ENCODE measurements at places on chromosomes 6 and 20.

GRCh38 chr6:7692453-7692784 is 33.5 kb upstream of the BMP6 start:
- DNase-seq, result peak; percentile 51

DNA sequence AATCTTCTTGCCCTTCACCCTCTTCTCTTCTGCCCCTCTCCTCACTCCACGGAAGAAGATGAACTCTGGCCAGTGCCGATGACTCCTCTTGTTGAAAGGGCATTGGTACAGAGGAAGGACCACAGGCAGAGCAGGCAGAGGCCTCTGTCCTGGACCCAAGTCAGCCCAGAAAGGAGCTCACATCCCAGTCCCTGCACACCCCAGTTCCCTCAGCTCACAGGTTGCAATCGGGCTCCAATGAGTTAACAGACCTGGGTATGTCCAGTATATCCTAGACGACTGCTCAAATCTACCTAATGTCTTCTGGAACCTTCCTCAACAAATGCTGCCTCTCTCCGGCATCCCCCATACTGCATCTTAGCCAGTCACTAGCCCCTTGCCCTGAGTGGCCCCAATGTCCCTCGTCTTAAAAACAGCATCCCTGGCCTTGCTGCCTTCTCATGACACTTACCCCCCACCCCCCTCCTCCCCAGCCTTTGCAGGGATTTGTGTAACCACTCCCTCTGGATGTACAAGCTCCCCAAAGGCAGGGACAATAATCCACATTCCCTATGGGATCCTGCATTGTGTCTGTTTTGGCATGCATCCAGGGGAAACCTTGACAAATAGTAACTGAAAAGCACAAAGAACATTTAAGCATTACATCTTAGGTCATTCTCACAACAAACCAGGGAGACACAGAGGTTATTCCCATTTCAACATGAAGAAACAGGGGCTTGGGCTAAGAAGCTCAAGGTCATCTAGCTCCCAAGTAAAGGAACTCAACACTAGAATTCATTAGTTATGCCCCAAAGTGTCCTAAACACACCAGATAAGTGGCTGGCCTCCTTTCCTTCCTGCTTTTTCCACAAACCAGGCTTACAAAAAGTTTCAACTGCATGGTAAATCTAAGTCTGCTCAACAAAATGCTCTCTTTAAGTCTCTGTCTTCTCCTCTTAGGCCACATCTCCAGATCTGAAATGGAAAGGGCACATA is 45.1 kb downstream of the TRERF1 start:
- DNase-seq, result no peak

DNA sequence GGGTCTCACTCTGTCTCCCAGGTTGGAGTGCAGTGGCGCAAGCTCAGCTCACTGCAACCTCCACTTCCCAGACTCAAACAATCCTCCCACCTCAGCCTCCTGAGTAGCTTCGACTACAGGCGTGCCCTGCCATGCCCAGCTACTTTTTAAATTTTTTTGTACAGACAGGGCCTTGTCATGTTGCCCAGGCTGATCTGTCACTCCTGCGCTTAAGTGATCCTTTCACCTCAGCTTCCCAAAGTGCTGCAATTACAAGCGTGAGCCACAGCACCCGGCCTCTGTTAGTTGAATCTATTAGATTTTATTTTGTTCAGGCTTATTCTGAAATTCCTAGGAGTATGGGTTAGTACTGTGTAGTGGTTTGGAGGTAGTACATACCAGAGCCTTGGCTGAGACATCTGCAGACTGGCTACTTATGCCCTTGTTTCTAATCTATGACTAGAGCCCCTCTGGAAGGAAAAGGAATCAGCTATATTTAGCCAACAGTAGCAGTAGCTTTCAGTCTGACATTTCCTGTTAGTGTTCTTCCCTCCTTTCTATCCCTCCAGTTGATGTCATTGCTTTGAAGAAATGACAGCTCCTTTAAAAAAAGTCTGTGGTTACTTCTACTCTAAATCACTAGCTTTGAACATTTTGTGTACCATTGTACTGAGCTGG is 74.4 kb downstream of the ITCH start:
- no peak for DNase-seq

DNA sequence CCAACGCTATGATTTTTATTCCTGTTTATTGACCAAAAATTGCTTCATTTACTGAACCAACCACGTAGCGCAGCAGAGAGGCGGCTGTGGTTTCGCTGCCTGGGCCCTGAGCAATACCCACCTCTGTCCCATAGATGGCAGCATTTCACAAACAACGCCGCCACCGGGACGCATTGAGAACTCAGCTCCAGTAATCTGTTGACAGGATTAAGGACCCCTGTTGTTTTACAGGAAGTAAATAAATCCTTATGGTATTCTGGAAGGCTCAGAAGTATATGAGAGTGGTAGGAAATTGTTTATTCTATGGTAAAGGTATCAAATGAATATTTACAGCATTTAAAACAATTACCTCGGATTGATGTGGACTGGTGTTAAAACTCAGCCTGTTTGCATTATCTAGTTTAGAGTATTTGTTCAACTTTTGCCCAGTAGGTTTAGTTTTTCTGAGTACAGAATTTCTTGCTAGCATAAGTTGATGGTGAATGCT is 547.9 kb upstream of the SLC35B3 start:
- peak; percentile 73 for DNase-seq

- DNase-seq, result no peak
These were observed 61.0 kb upstream of the CDH4 start for GRCh38 chr20:61191096-61191495.

DNA sequence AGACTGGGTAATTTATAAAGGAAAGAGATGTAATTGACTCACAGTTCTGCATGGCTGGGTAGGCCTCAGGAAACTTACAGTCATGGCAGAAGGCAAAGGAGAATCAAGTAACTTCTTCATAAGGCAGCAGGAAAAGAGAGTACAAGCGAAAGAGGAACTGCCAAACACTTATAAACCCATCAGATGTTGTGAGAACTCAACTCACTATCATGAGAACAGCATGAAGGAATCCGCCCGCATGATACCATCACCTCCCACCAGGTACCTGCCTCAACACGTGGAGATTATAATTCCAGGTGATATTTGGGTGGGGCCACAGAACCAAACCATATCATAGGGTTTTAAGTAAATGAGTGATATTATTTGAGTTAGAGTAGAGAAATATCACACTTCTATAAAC is 189.3 kb downstream of the TSHZ2 start:
- DNase-seq, result peak; percentile 21

DNA sequence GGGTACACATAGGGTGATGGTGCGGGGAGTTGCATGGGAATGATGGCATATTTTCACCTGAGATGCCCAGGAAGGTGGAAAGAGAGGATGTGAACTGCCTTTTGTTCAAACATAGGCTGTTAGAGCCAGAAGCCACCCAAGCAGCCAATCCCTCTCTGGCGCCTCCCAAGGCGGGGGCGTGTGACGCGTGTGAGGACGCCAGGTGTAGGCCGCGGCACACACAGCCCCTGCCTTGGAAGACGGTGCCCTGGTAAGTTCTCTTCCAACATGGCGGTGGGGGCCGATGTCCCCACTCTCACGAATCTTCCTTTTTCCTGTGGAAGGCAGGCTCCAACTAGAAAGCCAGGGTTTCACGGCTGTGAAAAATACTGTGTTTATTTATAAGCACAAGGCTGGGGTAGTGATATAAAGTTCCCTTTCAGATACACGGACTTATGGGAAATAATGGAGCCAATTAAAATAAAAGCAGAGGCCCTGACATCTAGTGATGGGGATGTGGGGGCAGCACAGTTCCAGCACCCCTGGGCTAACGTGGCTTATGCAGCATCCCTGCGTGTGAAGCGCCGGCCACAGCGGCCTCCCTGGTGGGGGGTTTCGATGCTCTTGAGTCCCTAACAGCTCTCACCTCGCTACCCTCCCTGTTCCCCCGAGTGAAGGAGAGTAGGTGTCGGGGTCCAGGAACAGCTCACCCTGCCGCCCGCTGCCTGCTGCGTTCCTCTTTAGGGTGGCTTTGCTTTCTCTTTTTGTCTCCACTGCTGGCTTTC is 28.3 kb downstream of the CDH4 start:
- DNase-seq, result no peak

DNA sequence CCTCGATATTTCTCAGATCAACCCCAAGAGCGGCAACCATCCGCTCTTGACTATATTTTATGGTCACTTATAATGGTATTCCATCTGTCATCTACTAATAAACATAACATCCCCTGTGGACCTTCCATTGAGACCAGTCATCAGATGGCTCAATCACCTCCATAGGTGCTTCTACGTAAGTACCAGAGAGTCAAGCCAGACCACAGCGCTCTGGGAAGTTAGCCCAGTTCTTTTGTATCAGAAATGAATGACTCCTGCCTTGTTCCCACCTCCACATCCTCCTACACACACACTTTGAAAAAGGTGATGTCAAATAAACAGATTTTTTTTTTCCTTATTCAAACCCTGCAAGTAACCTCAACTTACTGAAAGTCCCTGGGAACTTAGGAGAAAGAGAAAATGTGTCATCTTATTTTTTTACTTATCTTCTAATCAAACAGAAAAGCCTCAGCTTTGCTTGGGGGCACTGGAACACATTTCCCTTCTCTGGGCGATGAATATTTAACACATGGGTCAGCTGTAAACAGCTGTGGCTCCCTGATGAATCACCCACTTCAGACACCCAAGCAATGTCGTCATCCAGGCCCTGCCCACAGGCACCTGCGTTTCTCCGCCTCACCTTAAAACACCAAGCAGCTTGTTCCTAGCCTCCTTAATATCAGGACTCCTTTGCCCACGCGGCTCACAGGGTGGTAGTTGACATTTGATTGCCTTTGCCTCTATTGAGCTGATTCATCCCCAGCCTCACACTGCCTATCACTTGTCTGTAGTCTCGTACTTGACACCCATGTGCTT is 121.4 kb upstream of the LY86 start:
- DNase-seq, result no peak

GRCh38 chr20:1588533-1589460 is 31.0 kb downstream of the SIRPB1 start:
- DNase-seq, result no peak

DNA sequence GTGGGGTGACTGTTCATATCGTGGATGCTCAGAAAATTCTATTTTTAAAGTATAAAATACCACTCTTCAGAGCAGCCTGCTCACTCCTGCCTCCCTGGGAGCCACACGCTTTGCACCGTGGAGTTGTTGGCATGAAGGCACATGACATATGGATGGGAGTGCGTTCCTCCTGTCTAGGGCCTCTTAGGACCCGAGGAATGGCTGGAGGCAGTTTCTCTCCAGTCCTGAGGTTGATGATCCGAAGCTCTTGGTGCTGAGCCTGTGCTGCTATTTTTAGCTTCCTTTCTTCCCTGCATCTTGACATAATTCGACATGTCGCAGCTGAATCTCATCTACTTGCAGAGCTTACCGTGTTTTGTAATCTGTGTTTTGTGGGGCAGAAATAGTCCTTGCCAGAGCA is 73.9 kb downstream of the PHACTR3 start:
- no peak for DNase-seq

GRCh38 chr6:72048080-72048479 is 161.7 kb downstream of the RIMS1 start:
- DNase-seq, result no peak

DNA sequence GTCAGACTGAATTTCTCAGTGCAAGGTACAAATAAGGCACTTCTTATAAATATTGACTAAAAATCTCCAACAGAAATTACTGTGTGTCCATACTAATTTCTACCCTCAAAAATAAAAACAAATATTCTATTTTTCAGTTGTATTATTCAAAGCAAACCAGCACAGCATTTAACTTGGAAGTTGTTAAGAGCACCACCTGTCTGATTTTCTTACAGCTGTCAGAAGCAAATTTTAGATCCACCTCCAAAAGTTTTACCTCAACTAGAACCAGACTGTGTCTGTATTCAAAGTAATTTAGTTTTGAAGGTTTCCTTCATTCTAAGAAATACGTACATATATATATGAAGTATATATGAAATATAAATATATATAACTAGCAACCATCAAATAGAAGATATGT is 1.2 kb downstream of the TRDN start:
- no peak for DNase-seq

GRCh38 chr6:112362812-112363570 is 15.9 kb downstream of the RFPL4B start:
- no peak for DNase-seq

DNA sequence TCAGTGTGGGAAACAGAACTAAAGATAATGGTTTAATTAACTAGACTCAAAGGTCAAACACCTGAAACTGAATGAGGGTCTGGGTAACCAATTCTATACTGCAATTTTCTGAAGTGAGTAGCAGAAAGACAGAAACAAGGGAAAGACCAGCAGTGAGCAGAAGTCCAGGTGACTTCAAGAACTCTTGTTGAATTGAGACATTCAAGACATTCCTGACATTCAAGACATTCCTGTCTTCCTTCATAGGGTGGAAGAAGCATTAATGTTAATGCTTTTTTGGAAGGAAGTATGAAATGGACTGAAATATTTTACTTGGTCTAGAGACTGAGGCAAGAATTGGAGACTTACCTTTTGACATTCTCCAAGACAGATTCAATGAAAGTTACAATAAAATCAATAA is 529.9 kb upstream of the MMS22L start:
- DNase-seq, result no peak

GRCh38 chr6:45783716-45784115 is 231.9 kb downstream of the CLIC5 start:
- DNase-seq, result no peak

- DNase-seq, result no peak
These were observed 31.7 kb upstream of the GNRH2 start for GRCh38 chr20:3011752-3012151.

GRCh38 chr20:33474097-33474873 is 15.6 kb upstream of the CBFA2T2 start:
- peak; percentile 52 for DNase-seq

- no peak for DNase-seq
These were observed 12.1 kb upstream of the NFATC2 start for GRCh38 chr20:51554538-51555165.

GRCh38 chr20:24316731-24317130 is 152.7 kb upstream of the SYNDIG1 start:
- no peak for DNase-seq

GRCh38 chr20:60921022-60921622 is 330.9 kb upstream of the CDH4 start:
- no peak for DNase-seq

- peak; percentile 32 for DNase-seq
These were observed 47.4 kb upstream of the KIF13A start for GRCh38 chr6:18034798-18035202.

DNA sequence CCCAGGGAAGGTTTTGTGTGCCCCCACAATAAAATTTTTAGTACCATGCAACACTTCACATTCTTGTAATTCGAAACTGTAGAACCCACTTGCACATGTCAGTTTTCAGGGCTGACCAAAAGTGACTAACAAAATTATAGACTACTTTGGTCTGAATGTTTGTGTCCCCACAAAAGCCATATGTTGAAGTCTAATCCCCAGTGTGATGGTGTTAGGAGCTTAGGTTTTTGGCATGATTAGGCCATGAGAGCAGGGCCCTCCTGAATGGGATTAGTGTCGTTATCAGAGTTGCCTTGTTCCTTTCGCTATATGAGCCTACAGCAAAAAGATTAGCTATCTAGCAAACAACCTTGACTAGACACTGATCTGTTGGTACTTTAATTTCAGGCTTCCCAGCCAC is 49.0 kb upstream of the TENT5A start:
- no peak for DNase-seq

Measured in NB4 (cell line).